ENCODE measurements at places on chromosomes 7 and 10.

DNA sequence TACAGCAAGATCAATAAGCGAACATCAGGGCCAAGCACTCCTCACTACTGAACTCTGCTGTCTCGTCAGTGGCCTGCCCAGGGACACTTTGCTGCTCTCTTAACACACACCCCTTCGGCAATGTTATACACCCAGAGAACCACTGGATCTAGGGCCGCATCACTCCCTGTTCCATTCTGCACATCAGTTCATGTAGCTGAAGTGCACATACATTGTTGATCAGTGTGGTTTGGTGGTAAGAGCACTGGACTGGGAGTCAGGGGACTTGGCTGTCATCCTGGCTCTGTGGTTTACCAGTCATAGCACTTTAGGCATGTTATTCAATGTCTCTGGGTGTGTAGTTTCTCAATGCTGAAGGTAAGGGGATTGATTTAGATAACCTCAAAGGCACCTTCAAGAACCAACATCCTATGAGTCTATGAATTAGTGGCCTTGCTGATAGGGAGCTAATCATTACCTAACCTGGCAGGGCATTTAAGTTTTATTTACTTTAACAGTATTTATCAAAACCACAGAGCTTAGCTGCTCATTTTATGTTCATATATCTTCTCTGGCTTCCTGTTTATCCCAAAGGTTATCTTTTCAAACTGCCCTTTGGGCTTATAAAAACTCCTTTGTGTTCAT lies 24.8 kb downstream of the DUSP5 start:
- DNase-seq: peak; percentile 57

GRCh38 chr7:154871507-154871906 lies 131.4 kb downstream of the PAXIP1 start:
- no peak for DNase-seq

- no peak for DNase-seq
These were observed 740.9 kb downstream of the POM121L12 start for GRCh38 chr7:53776323-53776722.

- DNase-seq: no peak
These were observed 24.4 kb downstream of the SKIDA1 start for GRCh38 chr10:21501091-21501490.

DNA sequence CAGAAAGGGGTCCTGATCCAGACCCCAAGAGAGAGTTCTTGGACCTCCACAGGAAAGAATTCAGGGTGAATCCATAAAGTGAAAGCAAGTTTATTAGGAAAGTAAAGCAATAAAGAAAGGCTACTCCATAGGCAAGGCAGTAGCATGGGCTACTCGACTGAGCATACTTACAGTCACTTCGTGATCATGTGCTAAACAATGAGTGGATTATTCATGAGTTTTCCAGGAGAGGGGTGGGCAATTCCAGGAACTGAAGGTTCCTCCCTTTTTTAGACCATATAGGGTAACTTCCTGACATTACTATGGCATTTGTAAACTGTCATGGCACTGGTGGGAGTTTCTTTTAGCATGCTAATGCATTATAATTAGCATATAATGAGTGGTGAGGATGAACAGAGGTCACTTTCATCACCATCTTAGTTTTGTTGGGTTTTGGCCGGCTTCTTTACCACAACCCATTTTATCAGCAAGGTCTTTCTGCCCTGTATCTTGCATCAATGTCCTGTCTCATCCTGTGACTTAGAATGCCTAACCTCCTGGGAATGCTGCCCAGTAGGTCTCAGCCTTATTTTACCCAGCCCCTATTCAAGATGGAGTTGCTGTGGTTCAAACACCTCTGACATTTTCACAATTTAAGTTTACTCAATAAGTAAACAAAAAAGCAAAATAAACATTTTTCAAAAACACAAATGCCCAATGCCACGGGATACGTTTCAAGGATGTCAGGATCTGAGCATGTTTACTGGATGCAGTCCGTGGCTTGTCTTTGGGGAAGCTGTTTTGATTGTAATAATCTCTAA lies 37.0 kb downstream of the ALOX5 start:
- DNase-seq: peak; percentile 4

GRCh38 chr10:132656283-132657126 lies 118.9 kb downstream of the INPP5A start:
- no peak for DNase-seq

DNA sequence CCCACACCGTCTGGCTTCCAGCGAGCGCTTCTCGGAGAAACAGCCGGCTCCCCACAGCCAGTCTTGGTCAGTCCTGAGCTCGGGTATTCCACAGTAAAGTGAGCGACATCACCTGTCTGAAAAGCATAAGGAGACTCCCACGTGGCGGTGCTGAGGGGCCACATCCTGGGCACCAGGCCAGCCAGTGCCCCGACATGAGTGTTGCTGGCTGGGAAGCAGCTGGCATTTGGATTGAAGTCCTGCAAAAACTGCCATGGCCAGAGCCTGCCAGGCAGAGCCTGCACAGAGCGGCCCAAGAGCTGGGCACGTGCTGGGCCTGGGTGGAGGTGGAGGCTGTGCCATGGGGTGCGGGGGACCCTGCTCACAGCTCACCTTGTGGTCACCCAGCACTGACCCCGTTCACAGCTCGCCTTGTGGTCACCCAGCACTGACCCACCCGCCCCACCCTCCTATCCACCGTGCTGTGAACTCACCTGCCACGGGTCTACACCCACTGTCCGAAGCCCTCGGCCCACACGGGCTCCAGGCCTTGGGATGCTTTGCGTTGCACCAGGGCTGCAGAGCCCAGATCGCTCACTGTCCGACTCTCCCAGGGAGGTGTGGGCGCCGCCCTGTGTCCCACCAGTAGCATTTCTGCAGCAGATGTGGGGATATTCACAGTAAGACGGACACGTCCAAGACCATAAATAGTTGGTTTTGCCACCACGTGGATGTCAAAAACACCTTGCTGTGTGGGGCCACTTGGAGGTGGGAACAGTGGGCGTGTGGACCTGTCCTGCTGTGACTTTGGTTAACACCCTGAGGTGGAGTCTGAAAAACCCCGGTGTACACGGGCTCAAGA lies 48.8 kb downstream of the PITRM1 start:
- DNase-seq: no peak

DNA sequence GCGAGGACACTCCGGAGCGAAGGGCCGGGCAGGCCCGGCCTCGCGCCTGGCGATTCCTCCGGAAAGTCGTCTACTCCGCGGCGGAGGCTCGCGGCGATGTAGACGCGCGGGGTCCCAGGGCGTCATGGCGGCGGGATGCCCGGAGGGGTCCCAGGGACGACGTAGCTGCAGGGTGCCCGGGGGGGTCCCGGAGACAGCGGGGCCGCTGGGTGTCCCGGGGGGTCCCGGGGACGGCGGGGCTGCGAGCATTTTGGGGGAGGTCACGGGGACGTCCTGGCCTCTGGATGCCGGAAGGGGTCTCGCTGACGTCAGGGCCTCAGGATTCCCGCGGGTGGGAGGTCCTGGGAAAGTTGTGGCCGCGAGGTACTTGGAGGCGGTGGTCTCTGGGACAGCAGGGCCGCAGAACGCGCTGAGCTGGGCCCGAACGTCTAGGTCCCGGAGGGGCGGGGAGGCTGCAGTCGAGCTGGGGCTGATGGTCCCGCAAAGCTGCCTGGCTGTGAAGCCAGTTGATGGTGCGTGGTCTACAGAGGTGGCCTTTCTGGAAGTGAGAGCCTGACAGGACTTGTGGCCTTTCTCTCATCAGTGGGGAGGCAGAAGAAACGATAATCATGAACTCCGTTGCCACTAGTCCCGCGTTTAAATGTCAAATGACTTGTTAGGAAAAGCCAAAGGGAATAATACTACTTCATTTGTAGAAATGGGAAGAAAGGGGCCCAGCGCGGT lies 637 bp downstream of the HSPA14 start:
- DNase-seq: peak; percentile 29

- DNase-seq: no peak
These were observed 258.7 kb upstream of the SLC26A5 start for GRCh38 chr7:103704701-103705100.

- no peak for DNase-seq
These were observed 276.2 kb downstream of the WDR11 start for GRCh38 chr10:121127151-121127906.

DNA sequence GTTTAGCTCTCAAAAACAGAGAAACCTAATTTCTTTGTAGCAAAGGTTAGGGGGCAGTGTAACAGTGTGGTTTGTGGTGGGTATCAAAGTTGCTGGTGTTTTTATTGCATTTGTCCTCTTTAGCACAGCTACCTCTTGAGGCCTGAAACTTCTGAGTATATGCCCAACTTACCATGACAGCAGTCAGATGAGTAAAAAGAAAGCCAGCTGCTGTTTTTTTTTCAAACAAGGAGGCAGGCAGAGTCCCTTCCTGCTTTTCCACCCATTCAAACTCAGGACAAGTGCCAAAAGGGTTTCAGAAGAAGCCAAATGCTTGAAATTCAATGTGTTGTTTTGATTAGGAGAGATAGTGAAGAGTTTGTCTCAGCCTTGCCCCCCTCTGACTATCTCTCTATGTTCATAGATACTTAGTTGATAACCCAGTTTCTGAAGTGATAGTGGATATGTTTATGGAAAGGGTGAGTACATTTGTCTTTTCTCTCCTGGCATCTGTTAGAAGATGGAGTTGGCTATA lies 23.1 kb downstream of the GBF1 start:
- DNase-seq: peak; percentile 81

DNA sequence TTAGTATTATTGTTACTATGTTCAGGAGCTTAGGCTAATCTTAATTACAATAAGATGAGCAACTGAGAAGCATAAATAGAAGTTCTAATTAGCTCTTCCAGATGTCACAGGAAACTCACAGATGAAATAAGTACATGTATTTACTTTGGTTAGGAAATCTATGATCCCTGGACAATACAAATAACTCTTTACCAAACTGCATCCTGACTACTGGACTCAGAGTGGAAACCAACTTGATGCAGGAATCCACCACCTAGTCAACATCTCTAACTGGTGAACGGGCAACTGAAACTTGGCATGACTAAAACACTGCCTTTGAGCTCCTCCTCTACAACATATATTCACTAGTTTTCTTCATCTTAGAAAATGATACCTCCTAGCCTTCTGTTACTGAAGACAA lies 193.2 kb downstream of the AGMO start:
- DNase-seq: no peak

DNA sequence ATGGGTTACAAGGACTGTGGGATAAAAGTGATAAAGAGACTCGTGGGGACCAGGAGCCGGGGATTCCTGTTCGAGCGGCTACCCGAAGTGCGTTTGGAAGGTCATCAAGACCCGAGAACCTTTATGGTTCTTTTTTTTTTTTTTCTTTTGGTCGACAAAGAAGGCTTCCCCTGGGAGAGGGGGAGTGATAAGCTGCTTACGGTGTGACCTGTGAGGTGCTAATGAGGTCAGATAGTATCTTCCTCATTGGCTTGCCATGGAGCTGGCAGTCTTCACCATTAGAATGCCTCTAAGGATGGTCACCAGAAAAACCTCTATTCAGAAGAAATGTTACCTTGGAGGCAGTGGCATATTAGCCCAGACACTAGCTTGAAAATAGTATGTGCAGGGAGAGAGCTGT lies 92.3 kb upstream of the STEAP4 start:
- DNase-seq: no peak

DNA sequence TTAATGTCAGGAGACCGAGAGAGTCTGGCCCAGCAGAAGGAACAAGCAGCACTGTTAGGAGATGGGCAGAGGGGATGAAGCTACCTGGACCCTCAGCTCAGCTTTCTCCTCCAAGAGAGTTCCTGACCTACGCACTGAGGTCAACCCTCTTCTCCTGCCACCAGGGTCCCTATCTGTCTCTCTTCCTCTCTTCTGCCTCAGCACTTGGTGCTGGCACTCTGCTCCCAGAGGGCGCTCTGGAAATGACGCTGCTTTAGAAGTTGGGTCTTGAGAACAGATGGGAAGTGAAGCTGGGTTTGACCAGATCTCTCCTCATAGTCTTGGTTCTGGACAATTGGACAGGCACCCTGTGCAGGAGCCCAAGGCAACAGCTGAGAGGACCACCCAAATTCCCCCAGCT lies 216.0 kb upstream of the AGK start:
- DNase-seq: no peak

DNA sequence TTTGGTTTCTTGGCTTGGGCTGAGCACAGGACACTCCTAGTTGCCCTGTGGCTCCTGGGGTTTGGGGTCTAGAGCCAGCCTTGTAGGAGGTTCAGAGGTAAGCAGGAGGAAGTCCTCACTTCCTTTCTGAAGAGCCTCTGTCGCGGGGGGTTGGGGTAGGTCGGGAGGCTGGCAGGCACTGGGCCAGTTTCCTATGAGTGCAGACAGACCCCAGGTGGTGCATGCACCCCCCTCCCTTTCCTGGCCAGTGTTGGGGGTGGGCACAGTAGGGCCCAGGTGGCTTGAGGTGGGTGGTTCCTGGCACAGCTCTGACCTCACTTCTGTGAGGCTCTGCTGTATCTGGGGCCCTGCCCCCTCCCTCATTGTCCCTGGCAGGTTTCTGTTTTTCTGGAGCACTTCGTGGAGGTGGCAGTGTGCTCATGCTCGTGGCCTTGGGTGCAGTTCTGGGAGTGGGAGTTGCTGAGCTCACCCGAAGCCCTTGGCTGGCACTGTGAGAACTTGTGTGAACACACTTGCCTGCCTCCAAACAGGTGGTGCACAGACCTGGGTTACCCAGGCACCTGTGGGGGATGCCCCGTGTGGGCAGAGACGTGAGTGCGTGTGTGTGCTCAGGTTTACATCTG lies 1.8 kb downstream of the PALD1 start:
- no peak for DNase-seq

DNA sequence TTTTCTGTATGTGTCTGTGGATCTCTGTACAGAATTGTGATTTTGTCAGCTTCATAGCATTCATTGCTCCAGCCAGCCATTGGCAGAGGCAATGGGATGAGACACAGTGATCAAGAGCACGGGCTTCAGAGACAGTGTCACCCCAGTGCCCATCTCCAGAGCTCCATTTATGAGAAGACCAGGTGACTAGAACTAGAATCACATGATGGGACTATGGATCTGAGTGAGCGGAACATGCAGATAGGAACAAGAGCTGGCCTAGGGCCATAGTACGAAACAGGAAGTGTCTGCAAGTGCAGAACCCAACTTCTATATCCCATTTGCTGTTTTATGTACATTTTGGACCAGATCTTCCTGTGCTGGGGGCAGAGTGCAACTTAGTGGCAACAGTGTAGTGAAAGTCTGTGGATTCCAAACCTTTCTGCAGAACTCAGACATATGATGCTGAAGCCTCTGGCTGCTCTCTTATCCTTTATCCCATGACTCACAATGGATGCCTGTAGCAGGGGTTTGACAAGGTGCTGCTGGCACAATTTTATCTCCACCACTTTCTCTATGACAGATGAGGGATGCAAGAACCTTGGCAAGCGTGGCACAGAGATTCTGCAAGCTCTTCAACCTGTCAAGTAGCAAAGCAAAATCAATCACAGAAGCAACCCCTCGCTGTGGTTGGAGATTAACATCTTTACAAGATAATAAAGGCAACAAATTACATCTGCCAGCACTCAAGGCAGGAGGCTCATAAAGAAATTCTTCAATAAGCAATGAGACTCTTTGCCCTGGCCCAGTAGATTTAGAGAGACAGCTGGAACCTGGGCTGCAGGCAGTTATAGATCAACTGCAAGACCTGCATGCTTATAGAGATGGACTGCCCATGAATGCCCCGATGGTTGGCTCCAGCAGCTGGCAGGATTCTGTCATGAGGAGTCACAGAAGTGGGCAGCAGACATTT lies 681.3 kb downstream of the TNS3 start:
- DNase-seq: peak; percentile 59

Data from EH (cell line).